Activated CD8-positive, alpha-beta memory T cell treated with anti-CD3 and anti-CD28 coated beads for 24 hours (primary cell): ENCODE measurements at places on chromosomes 2 and 18.

DNA sequence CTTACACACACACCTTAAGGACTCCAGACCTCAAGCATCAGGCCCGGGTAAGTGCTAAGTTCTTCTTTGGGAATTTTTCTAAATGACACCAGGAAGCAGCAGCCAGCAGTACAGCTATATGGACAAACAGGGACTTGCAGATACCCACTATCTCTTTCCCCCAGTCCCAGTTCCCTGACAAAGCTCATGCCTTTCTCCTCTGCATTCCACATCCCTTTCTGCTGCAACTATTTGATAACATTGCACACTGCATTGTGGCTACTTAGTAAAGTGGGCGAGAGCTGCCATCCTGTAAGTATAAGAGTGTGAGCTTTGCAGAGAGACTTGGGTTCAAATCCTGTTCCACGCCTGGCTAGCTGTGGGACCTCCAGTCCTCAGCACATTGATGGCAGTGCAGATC lies 14.0 kb upstream of the CD226 start:
- no peak for DNase-seq

DNA sequence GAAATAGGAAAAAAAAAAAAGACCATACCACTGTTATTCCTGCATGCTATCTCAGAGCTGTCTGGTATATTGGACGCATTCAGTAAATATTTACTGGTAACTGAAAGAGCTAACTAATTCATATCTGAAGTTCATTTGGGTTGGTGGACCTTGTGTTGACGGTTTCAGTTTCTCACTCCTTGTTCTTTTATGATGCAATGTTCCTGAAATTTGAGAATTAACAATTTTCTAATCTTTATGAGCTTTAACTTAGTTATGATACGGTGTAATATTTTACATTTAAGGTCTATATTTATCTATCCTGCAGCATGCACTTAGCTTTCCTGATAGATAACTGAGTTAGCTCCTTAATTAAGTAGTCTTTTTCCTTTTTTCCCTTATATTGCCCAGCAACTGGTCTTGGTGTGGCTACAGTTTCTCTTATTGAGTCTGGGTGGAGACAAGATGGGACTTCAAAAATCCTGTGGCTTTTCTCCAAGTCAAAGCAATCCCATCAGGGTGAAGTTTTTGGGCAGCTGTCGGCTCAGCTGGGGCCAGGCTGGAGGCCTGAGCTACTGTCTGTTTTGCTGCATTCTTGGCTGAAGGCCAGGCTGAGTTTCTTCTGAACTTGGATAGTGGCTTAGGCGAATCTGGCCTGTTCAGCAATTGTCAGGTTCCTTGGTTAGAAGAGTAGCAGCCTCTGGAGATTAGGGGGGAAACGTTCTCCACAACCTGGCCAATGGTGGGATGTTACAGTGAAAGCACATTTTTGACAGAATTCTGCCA lies 78.4 kb upstream of the MEX3C start:
- DNase-seq, result no peak

GRCh38 chr2:12728221-12728777 lies 11.6 kb downstream of the TRIB2 start:
- DNase-seq, result peak; percentile 71

GRCh38 chr2:141331127-141331526 lies 799.7 kb downstream of the LRP1B start:
- DNase-seq, result no peak

- DNase-seq, result no peak
Measured at GRCh38 chr18:21575656-21576055, 24.8 kb downstream of the ESCO1 start.

- no peak for DNase-seq
Measured at GRCh38 chr2:237694415-237695194, 67.2 kb downstream of the LRRFIP1 start.

- DNase-seq, result no peak
Measured at GRCh38 chr2:104861351-104862057, 7.6 kb downstream of the POU3F3 start.

GRCh38 chr2:186554429-186554828 lies 35.4 kb upstream of the ITGAV start:
- no peak for DNase-seq

DNA sequence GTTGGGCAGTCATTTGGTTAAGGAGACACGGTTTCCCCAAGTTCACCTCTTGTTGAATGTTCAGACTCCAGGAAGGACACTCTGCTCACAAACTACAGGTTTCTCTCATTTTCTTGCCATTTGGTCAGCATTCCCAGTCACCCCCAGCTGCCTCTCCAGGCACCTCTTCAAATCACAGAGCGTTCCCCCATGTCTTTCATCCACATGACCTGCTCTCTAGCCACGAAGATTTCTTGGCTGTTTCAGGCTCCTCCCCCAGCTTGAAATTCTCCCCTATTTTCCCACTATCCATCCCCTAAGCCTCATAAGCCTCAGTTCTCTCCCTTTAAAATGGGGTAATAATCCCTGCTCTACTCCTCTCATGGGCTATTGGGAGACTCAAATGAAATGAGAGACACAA lies 89.1 kb upstream of the RTN4 start:
- no peak for DNase-seq

DNA sequence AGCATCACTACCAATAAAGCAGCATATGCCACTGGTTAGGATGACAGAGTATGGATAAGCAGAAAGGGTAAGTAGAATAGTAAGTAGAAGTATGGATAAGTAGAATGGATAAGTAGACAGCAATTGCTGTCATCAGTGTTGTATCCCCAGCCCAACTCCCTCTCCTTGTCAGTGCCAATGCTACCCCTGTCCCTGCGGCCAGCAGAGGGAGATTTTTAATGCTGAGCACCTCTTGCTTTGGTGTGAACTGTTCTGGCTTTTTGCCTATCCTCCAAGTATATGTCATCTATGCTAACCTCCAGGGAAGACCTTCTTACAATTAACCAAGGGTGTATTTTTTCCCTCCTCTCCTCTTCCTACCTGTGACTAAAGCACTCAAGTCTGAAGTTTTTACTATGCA lies 136.7 kb upstream of the SPHKAP start:
- no peak for DNase-seq

- no peak for DNase-seq
Measured at GRCh38 chr2:233940376-233941276, 23.5 kb downstream of the TRPM8 start.

DNA sequence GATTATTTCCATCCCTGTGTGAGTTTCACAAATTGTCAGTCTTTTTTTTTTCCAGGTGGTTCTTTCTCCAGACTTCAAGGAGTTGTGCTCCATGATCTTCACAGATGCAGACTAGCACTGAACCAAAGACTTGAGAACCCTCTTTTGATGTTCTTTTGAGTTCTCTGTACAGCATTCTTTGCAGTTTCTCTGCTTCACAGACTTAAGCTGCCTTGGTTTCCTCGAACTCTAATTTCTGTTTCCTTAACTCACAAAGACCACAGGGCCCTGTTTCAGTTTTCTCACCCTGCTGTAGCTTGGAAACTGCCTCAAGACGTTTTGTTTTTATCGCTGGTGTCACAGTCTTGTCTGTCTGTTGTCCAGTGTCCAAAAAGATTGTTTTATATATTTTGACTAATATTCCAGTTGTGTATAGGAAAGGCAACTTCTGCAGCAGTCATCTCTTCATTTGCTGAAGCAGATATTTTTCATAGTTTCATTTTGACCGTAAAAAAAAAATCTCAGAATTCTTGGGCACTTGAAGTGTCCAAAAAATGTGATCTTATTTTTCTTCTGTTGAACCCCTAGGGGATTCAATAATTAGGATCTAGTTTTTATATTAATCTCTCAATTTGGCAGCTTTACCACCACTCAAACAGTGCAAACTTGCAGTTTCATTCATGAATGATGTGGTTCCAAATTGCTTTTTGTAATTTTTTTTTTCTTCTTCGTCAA lies 97.0 kb upstream of the MC4R start:
- no peak for DNase-seq

- DNase-seq, result no peak
Measured at GRCh38 chr18:55261253-55261652, 302.0 kb upstream of the CCDC68 start.

GRCh38 chr2:152598975-152599759 lies 118.1 kb downstream of the PRPF40A start:
- no peak for DNase-seq

DNA sequence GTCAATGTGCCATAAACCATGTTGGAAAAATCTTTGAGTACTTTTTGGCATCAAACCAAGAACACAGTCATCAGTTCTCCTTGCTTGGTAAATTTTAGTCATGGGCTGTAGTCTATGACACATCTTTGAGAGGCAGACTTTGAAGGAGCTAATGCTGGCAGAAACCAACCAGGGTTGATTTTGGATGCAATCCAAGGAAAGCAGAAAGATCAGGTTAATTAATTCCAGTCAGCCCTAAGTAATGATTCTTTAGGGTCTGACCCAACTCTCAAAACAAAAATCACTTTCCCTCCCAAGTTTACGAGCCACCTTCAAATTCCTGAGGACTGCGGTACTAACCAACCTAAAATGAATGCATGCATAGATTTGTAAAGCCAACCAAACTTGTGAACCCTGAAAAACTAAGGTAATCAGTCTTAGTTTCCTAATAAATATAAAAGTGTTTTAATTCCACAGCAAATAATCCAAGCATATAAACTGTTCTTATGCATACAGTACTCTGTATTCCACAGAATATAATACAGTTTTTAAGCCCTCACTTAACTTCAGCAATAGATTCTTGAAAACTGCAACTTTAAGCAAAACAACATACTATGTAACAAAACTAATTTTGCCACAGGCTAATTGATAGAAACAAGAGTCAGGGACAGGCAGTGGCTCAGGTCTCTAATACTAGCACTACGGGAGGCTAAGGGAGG lies 22.0 kb downstream of the AP1S3 start:
- DNase-seq, result no peak

DNA sequence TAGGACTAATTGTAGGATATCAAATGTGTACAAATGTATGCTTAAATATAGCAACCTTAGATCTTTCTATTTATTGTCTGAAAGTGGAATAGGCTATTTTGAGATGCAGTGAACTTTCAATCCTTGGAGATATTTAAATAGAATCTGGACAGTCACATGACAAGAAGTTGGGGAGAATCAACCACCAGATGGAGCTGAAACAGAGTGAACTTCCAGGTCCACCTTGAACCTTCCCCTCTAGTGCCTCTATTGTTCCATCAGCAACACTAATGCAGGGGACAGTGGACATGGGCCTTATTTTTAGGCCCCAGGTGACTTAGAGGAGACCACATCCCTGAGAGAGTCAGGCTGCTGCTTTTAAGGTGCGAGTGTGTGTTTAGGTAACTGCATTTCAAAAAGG lies 37.0 kb upstream of the CRIM1 start:
- DNase-seq, result no peak

- DNase-seq, result no peak
Measured at GRCh38 chr2:54536720-54537119, 80.6 kb downstream of the SPTBN1 start.

DNA sequence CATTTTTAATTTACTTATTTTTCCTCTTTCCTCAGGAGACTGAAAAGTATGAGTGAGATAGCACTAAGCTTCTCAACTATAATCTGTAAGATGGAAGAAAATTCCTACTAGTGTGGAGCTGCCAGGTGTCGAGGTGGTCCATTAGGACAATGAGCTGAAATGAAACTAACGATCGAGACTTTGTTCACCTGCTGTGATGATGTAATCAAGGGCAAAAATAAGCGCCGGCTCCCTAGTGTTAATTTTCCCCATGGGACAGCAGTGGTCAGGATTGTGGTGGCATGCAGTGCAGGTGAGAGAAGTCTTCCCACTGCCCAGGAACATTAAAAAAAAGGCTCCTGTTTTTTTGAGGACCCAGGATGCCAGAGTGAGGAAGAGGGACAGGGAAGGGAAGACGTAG lies 859.1 kb upstream of the GCFC2 start:
- DNase-seq, result no peak

DNA sequence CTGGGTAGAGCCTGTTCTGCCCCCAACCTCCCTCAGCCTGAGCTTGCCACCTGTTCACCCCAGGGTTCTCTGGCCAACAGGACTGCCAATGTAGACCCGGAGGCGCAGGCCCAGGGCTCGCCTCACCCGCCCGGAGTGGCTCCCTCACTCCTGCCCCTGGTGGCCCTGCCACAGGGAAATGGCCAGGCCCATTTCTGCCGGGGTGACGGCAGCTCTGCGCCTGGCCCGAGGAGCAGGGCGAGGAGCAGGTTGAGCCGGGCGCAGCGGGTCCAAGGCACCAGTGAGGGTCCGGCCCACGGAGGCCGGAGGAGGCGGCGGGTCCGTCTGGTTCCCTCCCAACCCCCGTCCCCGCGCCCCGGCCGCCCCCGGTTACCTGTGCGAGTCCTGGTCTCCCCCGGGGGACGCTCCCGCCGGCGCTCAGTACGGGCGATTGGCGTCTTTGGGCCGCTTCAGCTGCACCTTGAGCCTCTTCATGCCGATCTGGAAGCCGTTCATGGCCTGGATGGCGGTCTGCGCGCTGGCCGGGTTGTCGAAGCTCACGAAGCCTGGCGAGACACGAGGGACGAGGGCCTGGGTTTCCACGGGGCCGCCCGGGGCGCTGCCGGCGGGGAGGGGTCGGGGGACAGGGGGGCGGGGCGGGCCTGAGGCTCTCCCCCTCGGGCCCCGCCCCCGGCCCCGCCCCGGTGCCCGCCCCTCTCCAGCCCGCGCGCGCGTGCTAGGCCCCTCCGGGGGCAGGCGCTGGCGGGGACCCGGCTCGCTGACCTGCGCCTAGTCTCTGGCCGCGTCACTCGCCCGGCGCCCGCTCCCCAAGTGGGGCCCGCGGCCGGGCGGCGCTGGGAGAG lies 312.0 kb downstream of the CELF4 start:
- DNase-seq, result no peak

DNA sequence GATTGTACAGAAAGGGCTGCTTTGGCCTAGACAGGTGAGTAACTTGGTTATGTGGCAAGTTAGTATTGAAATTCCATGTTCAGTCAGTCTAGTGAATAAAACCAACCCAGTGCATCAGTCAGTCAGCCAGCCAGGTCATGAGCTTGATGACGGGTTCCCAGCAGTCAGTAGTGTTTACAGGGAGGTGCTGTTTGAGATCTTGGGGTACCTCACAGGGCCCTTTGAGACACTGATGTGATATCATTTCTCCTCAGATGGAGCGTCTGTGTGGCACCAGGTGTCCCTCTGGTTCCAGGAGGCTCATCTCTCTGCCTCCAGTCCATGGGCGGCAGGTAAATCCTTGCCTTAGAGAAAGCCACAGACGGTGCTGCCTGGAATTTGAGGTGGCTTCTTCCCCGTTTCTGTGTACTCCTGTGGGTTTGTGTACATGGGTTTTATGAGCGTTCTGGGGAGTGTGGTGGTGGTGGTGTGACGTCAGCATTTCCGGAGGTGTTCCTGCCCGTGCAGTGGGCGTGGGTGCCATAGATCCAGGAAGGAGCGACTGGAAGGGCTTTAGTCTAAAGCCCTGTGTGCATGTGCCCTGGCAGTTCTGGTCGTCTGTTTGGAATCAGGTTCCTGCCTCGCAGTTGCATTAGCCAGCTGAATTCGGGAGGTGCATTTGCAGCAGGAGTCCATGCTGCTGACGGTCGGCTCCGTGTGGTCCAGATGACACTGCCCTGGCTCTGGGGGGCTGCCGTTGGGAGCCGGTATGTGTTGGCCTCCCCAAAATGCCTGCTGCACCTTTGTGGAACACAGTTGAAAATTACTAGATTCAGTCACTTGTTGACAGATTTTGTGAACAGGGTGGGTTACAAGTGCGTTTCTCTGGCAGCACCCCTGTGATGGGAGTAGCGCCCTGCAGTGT lies 2.1 kb downstream of the CTDP1 start:
- peak; percentile 69 for DNase-seq

GRCh38 chr2:34849827-34850226 lies 1250.7 kb upstream of the FAM98A start:
- DNase-seq, result no peak
